ENCODE measurements at places on chromosomes 6 and 20.
A peak's percentile ranks its signal among the peaks of the same experiment; 100 is the strongest.

GRCh38 chr20:39899881-39900280, 789.2 kb downstream of the MAFB start:
- DNase-seq = no peak

GRCh38 chr20:11216451-11217314, 542.9 kb upstream of the JAG1 start:
- DNase-seq = no peak

DNA sequence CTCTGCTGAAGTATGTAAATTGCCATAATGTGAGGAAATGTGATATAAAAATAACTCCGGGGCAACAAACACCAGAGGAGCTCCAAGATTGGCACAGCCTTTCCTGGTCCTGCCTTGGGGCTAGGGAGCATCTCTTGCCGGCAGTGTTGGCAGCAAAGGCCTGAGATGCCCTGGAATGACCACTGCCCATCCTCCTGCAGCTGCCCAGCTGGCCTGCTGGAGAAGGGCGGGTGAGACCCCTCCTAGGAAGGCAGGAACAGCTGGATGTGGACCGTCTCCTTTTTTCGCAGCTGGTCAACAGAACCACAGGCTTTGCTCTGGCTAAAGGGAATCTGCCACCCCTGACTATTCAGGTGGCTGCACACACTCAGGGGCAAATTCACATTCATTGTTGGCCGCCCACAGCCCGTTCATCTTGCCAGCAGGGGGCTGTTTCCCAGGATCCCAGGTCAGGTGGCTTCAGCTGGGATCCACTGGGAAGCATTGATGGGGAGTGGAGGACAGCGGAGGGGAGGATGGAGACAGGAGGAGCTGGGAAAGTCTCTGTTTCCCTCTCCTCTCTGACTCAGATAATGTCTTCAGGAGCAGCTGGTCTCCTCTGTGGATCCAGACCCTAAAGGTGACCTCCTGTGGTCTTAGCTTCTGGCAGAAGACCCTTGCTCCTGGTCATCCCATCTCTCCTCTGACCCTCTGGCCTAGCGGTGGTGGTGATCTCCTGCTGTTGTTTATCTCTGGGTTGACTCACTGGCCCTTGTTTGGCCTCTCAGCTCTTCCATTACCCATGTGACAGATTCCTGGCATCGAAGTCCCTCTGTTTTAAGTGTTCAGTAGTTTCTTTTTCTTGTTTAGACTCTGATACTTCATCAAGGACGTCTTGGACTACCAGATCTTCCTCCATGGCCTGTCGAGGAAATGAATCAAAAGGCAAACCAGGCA, 336.7 kb downstream of the DHX35 start:
- no peak for DNase-seq

DNA sequence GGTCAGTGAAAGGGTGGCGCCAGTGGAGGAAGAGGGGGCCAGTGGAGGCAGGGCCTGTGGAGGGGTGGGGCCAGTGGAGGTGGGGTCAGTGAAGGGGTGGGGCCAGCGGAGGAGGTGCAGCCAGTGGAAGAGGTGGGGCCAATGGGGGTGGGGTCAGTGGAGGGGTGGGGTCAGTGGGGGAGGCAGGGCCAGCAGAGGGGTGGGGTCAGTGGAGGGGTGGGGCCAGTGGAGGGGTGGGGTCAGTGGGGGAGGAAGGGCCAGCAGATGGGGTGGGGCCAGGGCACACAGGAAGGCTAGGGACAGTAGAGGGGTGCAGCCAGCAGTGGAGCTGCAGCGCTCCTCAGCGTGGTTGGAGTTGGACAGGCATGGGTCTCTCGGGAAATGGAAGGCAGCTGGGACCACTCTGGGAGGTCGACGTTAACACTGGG, 18.7 kb downstream of the ADRM1 start:
- DNase-seq = no peak

DNA sequence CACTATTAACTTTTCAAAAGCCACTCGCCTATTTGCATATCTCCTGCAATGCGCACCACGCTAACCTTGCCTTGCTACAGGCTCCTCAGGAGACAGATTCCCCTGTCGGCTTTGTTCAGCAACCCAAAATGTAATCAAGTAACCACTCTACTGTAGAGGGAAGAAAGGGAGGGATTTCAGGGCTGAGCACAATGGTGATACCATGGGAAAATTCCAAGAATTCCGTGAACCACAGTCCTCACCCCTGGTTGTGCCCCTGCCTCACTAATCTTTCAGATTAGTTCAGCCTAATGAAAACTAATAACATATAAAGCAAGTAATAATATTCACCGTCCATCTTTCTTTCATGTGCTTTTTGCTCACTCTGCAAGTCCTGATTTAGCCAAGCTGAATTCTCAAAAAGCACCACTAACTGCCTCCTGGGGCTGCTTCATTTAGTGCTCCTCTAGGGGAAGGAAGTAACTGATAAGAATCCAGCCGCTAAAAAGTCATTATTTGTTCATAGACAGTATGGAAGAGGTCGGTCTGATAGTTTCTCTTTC, 6.6 kb downstream of the CITED2 start:
- DNase-seq = peak; percentile 60

DNA sequence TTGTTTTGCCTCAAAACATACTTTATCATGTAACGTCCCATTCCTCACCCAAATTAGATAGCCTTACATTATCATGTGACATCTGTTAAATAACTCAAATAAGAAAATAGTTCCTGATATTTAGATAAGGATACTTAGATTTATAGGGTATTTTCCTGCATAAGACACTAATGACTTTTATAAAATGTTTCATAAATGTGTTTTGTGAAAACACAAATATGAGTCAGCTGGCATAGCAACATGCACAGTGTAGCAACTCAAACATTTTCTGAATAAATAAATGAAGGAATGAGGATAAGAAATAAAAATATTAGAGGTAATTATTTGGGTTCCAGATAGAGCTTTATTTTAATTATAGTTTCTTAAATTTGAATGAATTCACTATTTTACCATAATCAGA, 460.4 kb upstream of the PLCB4 start:
- no peak for DNase-seq

DNA sequence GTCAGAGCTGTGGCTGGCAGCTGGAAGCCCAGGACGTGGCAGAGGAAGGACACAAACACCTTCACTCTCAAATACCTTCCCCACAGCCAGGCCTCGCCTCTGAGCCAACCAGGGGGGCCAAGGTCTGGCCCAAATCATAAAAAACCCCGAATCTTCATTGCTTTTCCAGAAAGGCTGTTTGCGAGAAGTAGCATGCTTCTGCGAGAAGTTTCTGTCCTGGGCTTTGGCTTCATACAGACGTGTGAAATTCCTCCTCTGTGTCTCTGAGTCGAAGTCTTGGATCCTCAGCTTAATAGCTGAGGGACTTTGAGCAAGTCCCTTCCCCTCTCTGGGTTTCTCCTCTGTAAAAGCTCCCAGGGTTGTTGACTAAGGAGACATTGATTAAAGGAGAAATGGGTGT, 63.0 kb downstream of the CHMP4B start:
- DNase-seq = no peak

DNA sequence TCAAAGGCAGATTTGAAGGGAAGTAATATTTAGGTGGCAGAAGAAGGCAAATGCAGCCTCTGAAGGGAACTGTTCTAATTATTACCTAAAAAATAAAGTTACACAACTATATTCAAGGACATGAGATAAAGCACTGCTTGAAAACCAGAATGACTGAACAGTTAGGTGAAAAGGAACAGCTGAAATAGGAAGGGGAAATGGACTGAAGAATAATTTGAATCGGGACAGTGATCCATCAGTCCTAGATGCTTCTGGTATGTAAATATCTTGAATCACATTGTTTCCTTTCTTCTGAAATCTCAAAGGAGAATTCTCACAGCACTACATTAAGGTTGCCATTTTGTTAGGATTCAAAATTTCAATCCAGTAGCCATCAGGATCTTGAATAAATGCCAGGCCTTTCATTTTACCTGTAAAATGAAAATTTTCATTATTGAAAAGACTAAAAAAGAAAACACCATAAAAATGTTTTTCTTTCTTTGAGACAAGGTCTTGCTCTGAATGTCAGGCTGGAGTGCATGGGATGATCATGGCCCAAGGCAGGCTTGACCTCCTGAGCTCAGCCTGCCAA, 25.9 kb downstream of the GLO1 start:
- no peak for DNase-seq

- DNase-seq = no peak
Measured at GRCh38 chr6:64249115-64249514, 613.5 kb downstream of the PHF3 start.

GRCh38 chr6:41843178-41843577, 52.0 kb downstream of the USP49 start:
- no peak for DNase-seq

DNA sequence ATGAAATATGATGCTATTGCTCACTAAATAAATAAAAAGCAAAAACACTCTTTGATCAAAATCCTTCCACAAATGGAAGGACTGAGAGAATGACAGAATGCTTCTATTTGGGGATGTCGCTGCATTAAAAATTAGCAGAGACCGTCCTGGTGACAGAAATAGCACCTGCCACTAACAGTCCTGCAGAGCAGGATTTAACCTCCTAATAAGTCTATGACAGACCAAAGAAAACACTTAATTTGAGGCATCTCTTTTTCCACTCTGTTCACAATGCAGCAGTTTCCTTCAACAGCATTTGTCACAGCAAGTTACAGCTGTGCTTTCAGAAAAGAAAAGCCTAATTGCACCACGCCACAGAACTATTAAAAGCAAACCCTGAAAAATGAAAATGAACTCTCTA, 140.6 kb upstream of the BEND6 start:
- no peak for DNase-seq

DNA sequence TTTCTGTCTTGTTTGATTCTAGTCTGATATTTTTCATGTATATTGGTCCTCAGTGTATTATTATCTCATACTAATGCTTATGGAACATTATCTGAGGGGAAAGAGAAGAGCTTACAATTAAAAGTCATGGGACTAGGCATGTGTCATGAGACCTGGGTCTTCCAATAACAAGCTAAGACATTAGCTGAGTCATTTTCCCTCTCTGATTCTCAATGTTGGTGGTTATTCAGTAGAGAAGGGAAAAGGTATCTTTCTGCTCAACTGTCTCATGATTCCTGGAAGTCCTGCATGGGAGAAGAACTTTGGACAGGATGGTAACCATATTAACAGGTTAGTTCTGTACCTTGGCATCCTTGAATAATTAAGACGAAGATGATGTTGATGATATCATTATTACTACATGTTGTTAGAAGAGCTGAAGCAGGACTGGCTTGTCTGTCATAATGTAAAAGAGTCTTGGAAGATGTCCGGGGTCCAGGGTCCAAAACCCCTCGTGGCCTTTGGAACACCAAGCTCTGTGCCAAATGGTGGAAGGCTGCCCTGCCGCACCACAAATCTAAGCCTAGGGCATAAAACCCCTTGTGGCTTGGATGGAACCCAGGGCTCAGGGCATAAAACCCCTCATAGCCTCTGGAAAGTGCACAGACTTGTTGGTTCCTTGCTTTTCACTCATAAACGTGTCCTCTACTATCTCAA, 19.1 kb downstream of the TRIM38 start:
- no peak for DNase-seq

GRCh38 chr6:137926207-137926731, 59.2 kb downstream of the TNFAIP3 start:
- no peak for DNase-seq

- no peak for DNase-seq
Measured at GRCh38 chr6:35028781-35029769, 112.1 kb downstream of the TCP11 start.

DNA sequence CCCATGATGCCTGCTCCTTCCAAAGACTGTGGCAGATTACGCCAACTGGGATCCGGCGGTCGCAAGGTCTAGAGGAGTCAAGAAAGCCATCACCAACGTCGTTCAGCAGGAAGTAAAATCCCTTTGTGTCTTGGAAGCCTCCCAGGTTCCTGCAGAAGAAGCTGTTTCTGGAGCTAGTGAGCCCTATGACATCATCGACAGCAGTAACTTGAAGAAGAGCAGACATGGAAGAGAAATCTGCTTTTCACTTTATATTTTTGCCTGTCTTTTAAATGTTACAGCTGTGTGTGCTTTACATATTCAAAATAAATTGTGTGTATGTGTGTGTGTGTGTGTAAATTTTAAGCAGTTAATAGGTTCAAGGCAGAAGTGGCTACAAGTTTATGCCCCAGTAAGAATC, 7.4 kb upstream of the OR2H2 start:
- DNase-seq = no peak

- no peak for DNase-seq
Measured at GRCh38 chr6:163438298-163438939, 23.9 kb downstream of the QKI start.

DNA sequence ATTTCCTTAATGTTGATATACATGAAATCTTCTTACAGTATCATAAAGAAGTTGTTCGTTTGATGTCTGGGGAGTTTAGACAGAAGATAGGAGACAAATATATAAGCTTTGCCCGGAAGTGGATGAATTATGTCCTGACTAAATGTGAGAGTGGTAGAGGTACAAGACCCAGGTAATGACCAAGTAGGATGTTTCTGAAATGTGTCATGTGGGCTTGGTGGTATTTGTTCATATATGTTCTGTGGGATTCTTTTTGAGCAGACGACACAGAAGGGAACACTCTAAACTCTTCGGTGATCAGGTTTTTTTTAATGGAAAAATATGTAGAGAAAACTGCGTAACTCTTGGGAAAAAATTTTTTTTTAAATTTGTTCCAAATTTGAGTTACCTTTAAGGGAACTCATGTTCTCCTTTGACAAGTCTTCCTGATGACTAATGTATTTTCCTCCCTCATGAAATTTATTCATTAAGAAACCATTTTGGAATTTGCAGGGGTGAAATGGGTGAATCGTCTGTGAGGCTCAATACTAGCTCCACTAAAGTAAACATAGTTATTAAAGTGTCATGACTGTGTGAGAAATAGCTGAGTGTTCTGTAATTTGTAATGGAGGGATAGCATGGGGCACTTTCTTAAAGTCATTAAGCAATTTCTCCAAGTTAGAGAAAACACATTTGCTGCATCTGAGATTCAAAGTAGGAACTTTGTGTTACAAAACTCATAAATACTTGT, 100.6 kb downstream of the MAP3K4 start:
- DNase-seq = no peak

- DNase-seq = no peak
Measured at GRCh38 chr6:134564705-134565104, 246.8 kb upstream of the SGK1 start.

- DNase-seq = no peak
Measured at GRCh38 chr20:38547288-38548085, 33.5 kb upstream of the ADIG start.

- DNase-seq = no peak
Measured at GRCh38 chr6:143543435-143543834, 31.9 kb upstream of the FUCA2 start.

DNA sequence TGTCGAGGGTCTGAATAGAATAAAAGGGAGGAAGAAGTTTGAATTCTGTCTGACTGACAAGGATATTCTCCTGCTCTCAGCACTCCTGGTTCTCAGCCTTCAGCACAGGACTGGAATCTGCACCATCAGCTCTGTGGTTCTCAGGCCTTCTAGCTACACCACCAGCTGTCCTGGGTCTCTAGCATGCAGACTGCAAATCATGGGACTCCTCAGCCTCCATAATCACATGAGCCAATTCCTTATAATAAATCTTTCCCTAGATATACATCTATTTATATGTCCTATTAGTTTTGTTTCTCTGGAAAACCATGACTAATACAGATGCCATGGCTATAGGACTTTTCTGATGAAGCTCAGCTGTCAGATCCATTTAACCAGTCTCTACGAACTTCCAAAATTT, 132.8 kb upstream of the ECI2 start:
- DNase-seq = no peak

Data from retina (tissue), 1 donor.